COR-L47 (cell line): ENCODE measurements at places on chromosomes 5 and 9.
A peak's percentile ranks its signal among the peaks of the same experiment; 100 is the strongest.

GRCh38 chr5:150758203-150758530 is 650 bp downstream of the DCTN4 start:
- no peak for DNase-seq

DNA sequence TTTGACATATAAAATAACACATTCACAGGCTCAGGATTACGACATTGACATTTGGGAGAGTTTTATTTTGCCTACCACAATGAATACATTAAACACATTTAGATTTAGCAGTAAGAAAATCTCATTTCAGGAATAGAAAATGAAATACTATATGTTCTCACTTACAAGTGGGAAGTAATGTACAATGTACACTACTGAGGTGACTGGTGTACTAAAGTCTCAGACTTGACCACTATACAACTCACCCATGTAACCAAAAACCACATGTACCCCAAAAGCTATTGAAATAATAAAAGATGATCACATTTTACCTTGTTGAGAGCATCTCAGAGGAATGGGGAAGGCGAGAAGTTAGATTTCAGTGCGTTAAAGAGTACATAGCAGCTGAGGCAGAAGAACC is 1202.4 kb upstream of the SEMA6A start:
- no peak for DNase-seq

GRCh38 chr9:89814340-89815040 is 209.7 kb downstream of the GADD45G start:
- no peak for DNase-seq

DNA sequence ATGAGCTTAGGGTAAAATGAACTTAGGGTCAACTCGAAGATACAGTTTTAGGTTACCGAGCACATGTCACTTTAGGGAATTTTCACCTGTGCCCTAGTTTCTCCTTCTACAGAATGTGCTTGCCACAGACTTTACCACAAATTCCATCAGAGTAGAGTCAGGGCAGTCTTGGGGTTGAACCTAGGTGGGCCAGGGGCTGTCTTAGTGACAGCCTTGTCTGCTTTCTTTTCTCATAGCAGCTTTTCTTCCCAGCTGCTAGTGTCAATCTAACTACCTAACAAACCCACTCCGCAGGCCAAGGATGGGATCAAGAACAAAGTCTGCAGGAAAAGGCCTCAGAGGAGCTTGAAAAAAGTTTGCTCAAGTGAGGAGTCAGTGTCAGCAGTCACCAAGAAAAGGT is 458.1 kb upstream of the CDH18 start:
- DNase-seq: no peak

GRCh38 chr9:114478459-114478858 is 26.8 kb downstream of the WHRN start:
- no peak for DNase-seq

- DNase-seq: no peak
These were observed 267.1 kb upstream of the WWC1 start for GRCh38 chr5:168024306-168024705.

GRCh38 chr9:99266255-99267023 is 44.4 kb downstream of the SEC61B start:
- DNase-seq: peak; percentile 62

DNA sequence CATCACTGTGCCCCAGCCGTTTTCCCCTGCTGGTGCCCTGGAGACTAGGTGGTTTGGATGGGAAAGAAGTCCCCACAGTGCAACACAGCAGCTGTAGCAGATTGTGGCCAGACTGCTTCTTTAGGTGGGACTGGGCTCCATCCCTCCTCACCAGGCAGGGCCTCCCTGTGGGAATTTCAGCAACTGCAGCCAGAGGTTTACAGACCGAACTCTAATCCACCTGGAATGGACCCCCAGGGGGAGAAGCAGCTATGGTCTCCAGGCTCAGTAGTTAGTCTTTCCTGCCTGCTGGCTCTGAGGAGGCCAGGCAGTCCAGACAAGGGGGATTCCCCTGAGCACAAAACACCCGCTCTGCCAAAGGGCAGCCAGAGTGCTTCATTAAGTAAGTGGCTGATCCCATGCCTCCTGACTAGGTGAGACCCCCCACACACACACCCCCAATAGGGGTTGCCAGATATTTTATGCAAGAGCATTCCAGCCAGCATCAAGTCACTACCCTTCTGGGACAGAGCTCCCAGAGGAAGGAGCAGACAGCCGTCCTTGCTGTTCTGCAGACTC is 188.9 kb downstream of the SGCD start:
- no peak for DNase-seq

GRCh38 chr5:37400501-37400900 is 21.4 kb downstream of the WDR70 start:
- no peak for DNase-seq

- DNase-seq: no peak
These were observed 541.1 kb downstream of the DNAH5 start for GRCh38 chr5:13403351-13403750.

DNA sequence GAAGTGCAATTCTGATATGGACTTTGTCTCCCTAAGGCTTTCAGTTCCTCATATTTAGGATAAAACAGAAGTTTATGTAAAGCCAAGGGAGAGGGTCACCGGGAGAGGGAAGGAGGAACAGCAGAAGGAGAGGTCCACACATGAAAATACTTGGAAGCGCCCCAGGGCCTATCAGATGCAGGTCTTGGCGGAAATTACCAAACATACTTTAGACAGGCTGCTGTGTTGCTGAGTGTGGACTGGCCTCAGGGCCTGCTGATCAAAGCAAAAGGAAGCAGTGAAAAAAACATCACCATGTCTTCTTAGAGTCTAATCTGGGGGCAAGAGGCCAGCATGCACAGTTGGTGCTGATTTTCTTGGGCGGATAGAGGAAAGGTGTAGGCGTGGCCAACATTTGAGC is 14.1 kb upstream of the NTRK2 start:
- DNase-seq: no peak

DNA sequence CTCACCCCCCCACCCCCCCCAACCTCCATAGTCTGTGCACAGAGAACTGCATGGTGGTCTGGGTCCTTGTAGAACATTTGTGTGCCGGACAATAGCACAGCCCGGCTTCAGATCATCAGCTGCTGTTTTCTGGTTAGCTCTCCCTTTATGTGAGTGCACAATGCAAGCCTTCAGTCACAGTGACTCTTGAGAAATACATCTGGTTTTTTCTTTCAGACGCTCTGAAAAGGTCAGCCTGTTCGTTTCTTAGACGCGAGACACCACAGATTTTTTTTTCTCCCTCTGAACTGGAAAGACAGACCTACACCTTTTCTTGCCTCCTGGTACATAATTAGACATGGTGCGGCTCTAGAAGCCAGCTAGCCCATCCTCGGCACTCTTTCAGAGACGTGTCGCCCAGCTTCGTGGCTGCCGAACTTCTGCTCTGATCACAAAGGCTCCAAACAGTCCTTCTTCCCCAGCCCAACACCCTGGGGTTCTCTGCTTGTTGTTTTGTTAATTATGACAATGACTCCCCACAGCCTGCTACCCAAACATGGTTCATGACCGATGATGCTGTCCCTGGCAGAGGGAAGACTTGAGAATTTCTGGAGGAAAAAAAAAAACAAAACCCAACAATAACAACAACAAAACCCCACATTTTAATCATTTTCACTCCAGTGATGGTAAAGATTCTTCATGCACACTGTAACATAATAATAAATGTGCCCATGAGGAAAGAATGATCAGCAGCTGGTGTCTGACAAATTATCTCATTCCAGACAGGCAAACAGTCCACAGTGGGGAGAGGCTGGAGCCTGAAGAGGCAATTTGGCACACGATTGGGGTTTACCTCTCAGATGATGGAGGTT is 241.4 kb upstream of the ZNF462 start:
- peak; percentile 51 for DNase-seq

DNA sequence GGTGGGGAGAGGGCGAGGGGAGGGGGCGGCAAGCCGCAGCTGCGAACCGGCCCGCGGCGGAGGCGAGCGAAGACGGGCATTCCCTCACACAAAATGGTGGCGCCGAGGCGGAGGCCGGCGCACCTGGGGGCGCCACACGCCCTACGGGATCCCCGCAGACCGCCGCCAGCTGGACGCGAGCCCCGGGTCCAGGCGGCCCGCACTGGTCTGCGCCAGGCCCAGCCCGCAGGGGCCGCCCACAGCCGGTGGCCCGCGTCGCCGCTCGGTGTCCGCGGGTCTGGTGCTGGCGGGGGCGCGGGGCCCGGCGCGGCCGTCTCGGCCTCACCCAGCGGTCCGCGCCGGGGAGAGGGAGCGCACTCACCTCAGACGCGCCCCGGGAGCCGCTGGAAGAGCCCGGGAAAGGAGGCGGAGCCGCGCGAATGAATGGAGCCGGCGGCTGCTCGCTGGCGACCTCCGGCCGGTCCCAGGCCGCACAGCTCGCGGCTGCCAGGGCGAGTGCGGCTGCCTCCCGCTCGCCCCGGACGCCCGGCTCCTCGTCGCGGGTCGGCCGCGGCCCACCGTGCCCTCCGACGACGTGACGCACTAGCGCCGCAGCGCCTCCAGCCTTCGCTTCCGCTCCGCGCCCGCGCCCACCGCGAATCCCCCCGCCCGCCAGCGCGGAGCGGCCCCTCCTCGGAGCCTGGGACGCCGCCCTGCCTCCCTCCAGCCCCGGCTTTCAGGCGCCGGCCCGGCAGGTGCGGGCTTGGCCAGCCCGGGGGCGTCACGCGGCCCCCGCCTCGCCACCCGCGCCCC is at the start of gene FAM169A:
TSS of gene FAM169A (minus strand) at position 584 of the 792 bp plus-strand sequence. CDS start 24,711 bp downstream, outside the sequence.
- DNase-seq: peak; percentile 51
